DND-41 (cell line): ENCODE measurements at places on chromosomes 16 and 17.

DNA sequence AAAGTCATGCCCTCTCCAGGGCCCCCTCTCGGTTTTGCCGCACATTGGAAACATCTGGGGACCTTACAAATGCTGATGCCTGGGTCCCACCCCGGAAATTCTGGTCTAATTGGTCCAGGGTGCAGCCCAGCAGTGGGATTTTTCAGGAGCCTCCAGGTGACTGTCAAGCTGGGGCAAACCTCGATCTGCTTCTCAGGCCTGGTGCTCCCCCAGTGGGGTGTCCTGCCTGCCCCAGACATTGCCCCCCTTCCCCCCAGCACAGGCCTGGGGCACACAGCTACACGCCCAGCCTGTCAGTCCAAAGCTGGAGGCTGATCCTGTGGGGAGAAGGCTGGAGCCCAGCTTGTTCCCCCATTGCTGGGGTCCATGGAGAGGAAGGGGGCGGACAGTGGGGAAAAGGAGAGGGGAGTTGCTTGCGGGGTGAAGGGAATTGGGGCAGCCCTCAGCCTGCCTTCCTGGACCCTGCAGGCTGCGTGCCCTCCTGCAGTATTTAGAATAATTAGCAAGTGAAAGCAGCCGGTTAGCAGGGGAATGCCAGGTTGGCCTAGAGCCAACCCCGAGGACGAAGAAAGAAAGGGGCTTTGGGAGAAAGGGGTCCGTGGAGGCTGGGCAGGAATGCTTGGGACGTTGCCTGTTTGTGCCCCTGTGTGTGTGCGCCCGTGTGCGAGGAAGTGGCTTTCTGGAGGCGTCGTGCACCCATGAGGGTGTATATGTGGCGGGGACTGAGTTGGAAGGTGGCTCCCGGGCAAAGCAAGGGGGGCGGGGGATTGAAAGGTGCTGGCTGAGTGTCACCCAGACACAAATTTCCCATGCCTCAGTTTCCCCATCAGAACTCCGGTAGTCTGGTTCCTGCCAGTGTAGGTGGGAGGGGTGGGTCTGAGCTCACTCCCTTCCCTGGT is 5.9 kb downstream of the FOXJ1 start:
- no peak for DNase-seq

DNA sequence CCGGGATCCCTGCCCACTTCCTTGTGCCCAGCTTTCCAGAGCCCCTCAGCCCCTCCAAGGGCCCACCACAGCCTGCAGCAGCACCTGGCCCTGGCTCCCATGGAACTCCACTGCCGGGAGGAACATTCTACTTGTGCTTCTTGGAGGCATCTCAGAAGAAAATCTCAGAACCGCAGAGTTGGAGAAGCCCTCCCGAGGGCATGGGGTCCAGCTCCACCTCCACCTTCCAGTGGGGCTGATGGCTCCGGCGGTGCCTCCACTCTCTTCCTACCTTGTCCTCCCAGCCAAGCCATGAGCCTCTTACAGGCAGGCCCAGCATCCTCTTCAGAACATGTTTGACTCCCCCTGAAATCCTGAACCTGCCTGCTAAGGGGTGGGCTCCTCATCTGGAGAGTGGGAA is 79.4 kb upstream of the ZNF469 start:
- DNase-seq = no peak

GRCh38 chr17:83124871-83125514 is 45.6 kb downstream of the METRNL start:
- no peak for DNase-seq

- DNase-seq = no peak
These were observed 85.2 kb downstream of the SPAG9 start for GRCh38 chr17:51035431-51035830.
